ENCODE measurements at places on chromosomes 12 and 14.

- no peak for DNase-seq
These were observed 21.0 kb downstream of the CFAP54 start for GRCh38 chr12:96510306-96510764.

DNA sequence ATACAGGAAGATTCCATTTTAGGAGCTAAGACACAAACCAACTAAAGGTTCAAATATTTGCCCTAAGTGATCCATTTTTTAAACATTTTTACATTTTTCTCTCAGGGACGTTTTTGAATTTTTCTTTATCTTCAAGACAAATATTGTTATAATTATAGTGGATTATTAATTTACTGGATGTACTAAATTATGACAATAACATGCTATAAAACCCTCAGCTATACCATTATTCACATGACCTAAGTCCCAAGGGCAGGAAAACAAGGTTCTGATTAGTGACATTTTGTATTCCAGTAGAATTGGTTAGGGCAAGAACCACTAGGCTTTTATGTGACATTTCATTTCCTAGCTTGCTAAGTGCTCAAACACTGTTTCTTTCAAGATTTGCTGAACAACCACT lies 16.5 kb upstream of the FBLN5 start:
- no peak for DNase-seq

GRCh38 chr12:54997929-54998522 lies 13.5 kb upstream of the TESPA1 start:
- no peak for DNase-seq

DNA sequence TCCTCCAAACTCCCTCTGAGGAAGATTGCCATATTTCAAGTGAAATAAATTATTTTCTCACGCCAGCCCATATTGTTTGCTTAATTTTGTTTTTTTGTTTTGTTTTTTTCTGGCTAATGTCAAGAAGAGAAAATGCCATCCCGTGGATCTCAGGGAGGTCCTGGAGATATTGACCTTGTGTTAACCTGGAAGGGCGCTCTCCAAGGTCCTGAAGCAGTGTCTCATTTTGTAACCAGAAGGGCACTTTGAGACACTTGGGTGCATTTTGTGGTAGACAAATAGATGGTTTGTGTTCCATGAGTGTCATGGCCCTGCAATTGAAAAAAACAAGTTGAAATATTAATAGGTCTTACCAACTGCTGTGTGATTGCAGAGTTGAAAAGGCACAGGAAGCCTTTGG lies 268.9 kb downstream of the SUDS3 start:
- DNase-seq: no peak

- no peak for DNase-seq
These were observed 16.1 kb downstream of the AK7 start for GRCh38 chr14:96407935-96408570.

GRCh38 chr14:95516554-95517181 lies at the start of gene SYNE3:
SYNE3 (minus strand) TSS chr14:95516650; CDS start chr14:95475821, 40,829 bp downstream.
- no peak for DNase-seq

DNA sequence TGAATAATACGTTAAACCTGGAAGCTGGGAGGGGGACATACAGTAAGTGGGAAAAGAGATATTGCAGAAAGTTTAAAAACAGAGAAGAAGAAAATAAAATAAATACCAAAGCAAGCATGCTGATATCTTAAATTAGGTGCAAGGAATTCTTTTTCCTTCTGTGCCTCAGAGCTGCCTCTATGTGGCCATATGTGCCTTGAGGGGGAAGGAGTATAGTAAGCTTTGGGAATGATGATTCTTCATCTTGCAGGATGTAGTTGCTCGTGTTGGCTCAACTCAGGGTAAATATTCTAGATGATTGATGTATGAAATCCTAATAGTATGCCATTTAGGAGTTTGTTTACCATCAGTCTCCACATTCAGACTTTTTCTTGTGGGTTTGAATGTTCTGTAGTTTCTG lies 251.4 kb downstream of the RGS6 start:
- DNase-seq: no peak

- no peak for DNase-seq
These were observed 74.3 kb downstream of the PPM1A start for GRCh38 chr14:60323199-60323896.

DNA sequence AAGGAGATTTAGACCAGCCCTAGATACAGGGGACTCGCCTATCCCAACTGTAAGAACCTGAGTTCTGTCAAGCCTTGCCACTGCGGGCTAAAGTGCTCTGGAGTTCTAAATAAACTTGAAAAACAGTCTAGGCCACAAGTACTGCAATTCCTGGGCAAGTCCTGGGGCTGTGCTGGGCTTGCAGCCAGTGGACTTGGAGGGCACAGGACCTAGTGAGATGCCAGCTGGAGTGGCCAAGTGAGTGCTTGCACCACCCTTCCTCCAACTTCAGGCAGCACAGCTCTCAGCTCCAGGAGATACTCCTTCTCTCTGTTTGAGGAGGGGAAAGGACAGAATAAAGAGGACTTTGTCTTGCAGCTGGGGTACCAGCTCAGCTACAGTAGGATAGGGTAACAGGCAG lies 307.6 kb upstream of the FBXO33 start:
- no peak for DNase-seq

DNA sequence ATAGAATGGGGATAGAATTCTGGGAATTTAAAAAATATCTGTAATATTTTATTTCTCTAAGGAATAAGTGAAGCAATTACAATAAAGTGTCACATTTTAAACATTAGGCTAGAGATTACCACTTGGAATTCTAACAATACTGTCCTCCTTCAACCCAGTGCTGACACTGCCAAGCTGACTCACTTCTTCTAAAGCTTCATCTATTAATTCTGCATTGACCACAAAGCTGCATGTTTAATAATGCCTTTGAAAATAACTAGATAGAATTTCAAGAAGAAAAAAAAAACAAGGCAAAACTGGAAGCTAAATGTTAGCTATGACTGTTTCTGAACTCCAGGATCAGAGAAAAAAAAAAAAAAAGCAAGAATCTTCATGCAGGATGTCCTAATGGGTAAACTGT lies 970.7 kb upstream of the FBXO33 start:
- DNase-seq: no peak

DNA sequence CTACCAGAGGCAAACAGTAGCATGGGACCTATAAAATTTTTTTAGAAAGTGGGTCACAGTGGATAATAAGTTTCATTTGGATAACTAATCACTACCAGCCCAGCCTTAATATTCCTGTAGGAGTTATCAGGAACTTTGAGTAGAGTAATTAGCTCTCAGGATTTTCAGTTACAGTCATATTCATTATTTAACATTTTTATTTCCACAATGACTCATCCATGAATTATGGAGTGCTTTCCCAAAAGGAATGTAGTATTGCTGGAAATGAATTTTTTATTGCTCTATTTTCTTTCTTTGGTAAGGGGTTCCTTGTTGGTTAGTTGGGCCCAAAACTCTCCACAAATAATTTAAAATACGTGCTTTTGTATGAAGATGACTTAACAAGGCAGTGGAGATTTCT lies 53.7 kb downstream of the ERC1 start:
- peak; percentile 17 for DNase-seq

- DNase-seq: no peak
These were observed 133.3 kb downstream of the DACT1 start for GRCh38 chr14:58771016-58771415.

DNA sequence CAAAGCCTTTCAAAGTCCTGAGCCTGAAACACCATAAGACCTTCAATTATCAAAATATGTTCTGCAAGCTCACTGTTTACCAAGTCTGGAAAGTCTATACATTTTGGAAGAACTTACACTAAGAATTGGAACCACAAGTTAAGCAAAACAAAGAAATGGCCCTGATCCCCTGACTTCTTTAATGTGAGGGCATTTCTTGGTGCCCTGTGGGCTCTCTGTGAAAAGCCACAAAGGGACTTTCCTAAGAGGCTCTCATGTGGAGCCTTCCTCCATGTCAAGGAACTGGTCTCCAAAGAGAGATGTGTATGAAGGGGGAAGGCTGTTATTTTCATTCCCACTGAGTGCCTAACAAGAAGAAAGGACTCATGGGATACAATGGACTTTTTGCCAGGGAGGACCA lies 13.5 kb upstream of the MYH6 start:
- no peak for DNase-seq

- DNase-seq: no peak
These were observed 292.1 kb upstream of the ATP2B1 start for GRCh38 chr12:90000721-90001120.

DNA sequence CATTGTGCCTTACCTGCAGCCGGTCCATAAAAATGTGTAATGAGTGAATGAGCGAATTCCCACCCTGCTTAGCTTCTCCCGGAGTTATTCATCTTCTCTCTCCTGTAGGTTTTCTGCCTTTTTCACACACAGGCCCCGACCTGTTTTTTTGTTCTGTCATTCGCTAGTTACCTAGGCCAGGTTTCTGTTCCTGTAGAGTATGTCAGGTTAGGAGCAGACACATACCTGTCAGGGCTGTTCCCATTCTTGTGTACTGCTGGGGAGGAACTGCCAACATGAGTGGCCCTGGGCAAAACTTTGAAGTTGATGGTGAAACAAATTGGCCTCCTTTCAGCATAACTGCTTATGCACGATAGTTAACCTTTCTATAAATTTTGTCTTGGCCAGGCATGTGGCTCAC lies 140.1 kb downstream of the SYNE2 start:
- no peak for DNase-seq

DNA sequence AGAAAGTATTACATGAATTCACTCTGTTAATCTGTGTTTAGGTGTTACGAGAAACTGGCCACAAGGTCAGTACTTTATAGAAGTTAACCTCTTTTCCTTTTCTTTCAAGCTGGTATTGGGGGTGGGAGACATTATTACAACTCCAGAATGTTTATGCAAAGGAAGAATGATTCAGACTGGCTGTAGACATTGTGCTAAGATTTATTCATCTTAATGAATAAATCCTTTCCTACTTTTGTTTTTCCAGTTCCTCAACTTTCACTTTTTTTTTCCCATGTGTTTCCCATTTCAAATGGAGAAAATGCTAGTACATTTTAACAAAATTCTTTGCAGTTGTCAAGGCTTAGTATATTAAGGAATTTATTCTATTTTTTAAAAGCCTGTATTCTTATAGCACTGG lies 1.3 kb downstream of the OTOGL start:
- DNase-seq: no peak

- DNase-seq: peak; percentile 11
These were observed 186.2 kb downstream of the SYNE2 start for GRCh38 chr14:64038841-64039542.

GRCh38 chr12:12877781-12878455 lies 13.4 kb upstream of the GPRC5A start:
- no peak for DNase-seq

GRCh38 chr12:23473071-23473470 lies 476.4 kb downstream of the SOX5 start:
- DNase-seq: no peak

- no peak for DNase-seq
These were observed 4.9 kb downstream of the CDC42BPB start for GRCh38 chr14:103052407-103052806.

- DNase-seq: no peak
These were observed 1046.9 kb upstream of the FLRT2 start for GRCh38 chr14:84483072-84483420.

DNA sequence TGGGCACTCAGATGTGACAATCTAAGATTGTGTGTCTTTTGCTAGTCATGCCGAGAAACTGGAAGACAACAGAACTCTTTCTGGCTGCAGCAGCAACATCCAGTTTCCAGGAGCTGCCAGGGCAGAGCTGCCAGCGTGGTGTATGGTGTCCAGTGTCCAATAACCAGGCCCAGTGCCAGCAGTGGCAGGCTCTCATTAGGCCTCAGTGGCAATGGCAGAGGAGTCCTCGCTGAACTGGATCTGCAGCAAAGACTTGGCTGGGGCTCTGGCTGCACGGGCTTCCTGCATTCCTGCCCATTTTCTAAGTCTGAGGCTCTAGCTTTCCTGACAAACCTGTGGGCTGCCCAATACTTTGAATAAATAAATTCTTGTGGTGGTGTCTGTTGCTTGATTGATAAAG lies 26.2 kb upstream of the PPM1A start:
- DNase-seq: no peak

GRCh38 chr12:108645686-108646599 lies 12.2 kb upstream of the SELPLG start:
- no peak for DNase-seq

DNA sequence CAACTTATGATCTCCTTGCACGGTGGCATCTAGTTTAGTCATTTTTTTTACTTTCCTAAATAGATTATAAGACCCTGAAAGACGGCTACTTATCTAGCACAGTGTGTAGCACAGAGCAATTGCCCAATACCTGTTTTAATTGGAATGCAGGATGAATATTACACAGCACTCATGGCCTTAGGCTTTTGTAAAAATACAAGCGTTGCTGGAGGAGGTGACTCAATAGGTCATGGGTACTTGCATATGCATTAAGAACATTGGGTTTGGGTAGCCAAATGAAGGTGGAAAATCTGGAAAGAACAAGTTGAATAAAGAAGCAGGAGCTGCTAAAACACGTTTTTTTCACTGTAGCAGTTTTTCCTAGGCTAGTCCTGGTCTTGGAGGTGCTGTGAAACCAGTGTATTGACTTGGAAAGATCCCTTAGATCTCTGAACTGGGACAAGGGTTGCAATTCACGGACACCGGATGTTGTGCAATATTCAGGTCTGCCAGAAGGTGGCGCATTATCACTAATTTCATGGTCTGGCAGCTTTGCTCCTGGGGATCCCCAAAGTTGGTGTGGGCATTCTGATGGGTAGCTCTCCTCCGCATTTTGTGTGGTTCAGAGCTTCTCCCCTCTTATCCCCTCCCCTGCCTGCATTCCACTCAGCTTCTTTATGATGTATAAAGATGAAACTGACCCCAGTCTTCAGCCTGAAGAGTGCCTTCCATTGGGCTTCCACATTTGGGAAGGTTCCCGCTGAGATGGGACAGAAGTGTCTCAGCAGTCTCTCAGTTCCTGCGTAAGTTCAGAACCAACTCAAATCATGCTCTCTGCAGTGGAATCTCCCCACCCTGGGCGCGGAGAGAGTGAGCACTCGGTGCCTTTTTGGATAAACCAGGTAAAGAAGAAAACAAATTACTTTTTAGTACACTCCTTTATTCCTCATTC lies 278.3 kb downstream of the NRXN3 start:
- DNase-seq: no peak

DNA sequence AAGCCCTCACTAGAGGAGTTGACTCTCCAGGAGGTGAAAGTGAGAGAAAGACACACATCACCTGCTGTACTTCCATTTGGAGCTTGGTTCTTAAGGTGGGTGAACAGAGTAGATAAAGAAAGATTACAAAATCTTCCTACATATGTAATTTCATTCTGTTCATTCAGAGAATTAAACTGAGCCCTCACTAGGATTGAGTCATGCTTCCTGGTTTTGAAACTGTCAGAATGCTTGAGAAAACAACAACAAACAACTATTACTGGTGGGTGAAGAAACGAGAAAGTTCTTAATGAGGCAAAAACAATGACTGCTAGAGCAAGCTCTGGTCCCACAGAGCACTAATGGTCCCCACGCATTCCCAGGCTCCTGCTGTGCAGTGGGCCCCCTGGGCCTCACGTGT lies 841.7 kb downstream of the VRK1 start:
- DNase-seq: no peak

- no peak for DNase-seq
These were observed 144.6 kb downstream of the TTC7B start for GRCh38 chr14:90671382-90672234.

DNA sequence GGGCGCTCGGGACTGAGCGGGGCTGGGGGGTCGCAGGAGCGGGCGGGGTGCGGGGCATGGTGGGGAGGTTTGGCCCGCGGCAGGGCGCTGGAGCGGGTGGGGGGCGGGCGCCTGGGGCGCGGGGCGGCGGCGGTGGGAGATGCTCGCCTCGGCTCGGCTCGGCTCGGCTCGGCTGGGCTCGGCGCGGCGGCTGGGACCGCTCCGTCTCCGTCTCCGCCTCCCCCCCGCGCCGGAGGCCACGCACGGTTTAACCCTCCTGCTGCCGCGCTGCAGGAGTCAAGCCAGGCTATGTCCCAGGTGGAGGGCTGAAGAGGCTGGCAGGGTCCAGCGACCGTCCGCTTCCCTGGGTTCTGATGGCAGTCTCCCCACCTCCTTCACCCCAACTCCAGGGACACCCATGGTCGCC lies at the start of gene PIANP:
TSS of gene PIANP (minus strand) at position 170 of the 406 bp plus-strand sequence. CDS start 2,754 bp downstream, outside the sequence.
- no peak for DNase-seq

Data from GM04504 (cell line).